ENCODE measurements at places on chromosomes 13 and 19.
A peak's percentile ranks its signal among the peaks of the same experiment; 100 is the strongest.

DNA sequence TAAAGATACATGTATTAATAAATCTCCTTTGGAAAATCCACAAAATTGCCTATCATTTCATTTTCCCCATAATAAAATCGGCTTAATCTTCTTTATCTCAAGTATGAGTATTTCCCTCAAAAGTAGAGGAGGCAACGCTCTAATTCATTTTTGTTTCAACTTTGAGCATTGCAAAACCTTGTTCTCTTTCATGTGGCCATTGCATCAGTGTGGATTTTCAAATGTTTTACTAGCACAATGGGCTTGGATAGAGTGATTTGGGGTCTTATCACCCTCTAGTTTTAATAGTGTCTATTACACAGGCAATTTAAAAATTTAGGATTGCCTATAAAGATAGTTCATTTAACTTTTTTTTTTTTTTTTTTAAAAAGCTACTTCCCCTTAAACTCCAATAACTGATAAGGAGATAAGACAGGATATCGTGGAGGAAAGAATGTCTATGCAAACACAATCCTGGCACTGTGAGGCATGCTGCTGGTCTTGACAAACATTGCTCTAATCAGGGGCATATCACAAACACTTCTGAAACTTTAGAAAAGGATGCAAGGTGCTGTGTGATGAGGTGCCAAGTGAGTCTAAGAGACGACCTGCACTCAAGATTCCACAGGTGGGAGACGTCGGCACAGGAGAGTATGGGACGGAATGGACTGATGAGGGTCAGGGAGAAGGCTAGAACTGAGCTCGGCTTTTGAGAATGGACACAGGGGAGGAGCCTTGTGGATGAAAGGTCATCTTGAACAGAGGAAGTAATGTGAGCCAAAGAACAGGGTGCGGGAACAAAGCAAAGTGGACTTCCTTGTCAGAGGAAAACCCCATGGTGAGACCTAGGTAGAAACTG lies 199.7 kb downstream of the IRS2 start:
- DNase-seq, result no peak

GRCh38 chr19:56732976-56733375 lies 61.4 kb upstream of the ZNF835 start:
- DNase-seq, result no peak

DNA sequence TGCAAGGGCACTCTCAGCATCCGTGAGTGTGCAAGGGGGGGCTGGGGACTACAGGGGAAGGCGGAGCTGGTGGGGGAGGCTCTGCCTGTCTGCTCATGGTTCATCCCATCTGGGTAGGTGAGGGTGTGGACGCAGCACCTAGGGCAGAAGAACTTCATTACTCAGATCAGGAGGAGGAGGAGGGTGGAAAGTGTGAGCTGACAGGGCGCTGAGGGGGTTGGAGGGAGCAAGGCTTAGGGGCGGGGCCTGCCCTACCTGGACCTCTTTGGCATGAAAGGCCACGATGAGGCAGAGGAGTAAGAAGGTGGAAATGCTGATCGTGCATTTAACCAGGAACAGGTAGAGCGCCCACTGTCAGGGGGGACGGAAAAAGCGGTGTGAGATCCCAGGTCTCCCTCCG lies 4.5 kb downstream of the KCNN4 start:
- peak; percentile 70 for DNase-seq

GRCh38 chr19:6413721-6414643 lies 10.6 kb downstream of the KHSRP start:
- no peak for DNase-seq
